A172 (cell line): ENCODE measurements at places on chromosomes 6 and 20. TPM values are rescaled to one million over a fixed set of nuclear protein-coding genes. Genes with fewer than 3 reads are reported as not detected.

DNA sequence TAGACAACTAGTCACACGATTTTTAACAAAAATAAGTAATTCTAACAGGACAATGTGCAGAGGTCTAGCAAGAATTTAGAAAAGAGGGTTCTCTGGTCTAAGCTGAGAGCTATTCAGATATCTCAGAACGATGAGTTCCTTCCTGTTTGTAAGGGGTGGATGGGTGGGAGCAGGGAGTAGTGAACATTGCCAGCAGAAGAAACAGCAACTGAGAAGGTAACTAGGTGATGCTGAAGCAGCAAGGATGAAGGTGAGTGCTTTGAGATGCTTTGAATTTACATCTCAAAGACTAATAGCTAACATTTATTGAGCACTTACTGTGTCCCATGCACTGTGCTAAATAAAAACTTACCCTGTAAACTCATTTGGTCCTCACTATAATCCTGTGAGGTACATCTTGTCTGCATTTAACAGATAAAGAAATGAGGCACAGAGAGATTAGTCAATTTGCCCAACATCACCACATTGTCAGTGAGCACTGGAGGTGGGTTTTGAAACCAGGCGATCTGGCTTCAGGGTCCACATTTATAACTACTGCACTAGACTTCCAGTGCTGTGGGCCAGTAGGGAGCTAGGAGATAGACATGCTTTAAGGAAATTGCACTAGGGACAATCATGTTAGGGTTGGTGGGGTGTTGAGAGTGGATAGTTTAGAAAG, 15.7 kb downstream of the BRD2 start:
- DNase-seq: no peak

DNA sequence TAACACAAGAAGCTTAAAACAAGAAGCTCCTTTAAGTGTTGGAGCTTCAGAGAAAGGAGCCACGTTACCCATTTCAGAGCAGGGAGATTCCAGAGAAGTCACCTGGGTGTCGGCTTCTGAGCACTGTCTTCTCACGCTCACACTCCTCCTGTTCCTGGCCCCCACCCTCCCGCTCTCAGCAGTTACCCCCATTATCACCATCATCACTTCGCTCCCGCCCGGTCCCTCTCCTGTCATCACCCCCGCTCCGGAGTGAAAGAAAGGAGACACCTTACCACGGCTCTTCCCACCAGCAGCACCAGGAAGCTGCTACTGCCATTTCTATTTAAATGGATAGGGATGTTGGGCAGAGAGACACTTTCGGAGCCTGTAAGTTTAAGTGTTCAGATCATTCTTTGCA, 123.9 kb downstream of the GMPR start:
- DNase-seq: no peak

DNA sequence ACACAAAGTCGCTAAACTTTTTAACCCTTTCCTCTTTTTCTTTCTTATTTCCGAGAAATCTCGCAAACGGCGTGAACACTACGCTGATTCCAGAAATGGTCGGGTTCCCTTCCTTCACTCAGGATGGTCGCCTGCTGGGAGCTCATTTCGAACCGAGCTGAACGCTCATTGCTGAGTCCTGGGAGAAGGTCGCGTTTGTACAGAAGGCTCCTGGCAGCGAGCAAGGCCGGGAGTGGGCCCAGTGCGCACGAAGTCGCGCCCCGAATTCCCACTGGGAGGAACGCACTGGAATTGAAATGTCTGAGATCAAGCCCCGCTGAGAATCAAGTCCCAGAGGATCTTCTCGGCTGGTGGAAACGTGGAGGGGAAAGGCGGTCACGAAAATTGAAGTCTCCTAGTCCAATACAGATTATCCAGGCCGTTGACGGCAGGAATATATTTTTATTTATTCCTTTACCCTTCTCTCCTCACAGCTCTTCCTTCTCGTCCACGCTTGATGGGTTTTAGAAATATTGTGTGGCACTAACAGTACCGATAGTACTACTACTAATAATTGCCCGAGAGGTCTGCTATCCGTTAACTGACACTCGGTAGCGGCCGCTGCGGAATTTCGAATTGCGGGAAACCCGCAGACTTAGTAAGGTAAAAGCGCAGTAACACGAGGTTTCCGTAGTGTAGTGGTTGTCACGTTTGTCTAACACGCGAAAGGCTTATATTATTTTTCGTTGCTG, 207.2 kb upstream of the ZNF184 start:
- no peak for DNase-seq

DNA sequence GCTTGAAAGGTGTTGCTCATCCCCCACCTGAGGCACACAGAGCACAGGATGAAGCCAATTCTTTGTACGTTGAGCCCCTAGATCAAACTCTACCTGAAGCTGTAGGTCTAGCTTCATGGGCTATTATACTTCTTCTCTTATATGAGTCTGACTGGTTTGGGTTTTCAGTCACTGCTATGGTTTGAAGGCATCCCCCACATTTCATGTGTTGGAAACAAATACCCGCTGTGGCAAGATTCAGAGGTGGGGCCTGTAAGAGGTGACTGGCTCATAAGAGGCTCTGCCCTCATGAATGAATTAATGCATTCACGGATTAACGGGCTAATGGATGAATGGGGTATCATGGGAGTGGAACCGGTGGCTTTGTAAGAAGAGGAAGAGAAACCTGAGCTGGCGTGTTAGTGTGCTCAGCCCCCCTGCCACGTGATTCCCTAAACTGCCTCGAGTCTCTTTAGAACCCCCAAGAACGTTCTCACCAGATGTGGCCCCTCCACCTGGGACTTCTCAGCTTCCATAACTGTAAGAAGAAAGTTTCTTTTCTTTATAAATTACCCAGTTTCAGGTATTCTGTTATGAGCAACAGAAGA, 39.2 kb downstream of the PREX1 start:
- no peak for DNase-seq

- no peak for DNase-seq
Measured at GRCh38 chr20:17161673-17162481, 65.0 kb upstream of the PCSK2 start.

- DNase-seq: no peak
Measured at GRCh38 chr20:61354901-61355495, 102.9 kb downstream of the CDH4 start.

GRCh38 chr6:6994796-6995195, 113.0 kb upstream of the RREB1 start:
- no peak for DNase-seq

GRCh38 chr6:71393981-71394432, 105.4 kb downstream of the OGFRL1 start:
- peak; percentile 60 for DNase-seq

DNA sequence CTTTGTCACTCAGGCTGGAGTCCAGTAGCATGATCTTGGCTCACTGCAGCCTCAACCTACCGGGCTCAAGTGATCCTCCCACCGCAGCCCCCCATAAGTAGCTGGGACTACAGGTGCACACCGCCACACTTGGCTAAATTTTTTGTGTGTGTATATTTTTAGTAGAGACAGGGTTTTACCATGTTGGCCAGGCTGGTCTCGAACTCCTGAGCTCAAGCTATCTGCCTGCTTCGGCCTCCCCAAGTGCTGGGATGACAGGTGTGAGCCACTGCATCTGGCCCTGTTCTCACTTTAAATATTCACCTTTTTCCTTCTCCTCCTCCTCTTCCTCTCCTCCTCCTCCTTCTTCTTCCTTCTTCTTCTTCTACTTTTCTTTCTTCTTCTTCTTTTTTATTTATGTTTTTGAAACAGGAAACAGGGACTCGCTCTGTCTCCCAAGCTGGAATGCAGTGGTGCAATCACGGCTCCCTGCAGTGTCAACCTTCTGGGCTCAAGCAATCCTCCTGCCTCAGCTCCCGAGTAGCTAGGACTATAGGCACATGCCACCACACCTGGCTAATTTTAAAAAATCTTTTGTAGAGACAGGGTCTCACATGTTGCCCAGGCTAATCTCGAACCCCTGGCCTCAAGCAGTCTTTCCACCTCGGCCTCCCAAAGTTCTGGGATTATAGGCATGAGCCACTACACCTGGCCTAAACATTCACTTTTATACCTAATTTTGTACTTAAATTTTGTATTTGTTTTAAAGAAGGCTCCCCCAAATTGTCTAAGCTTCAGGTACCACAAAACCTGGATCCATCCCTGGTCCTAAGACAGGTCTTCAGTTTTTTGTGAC, 47.2 kb upstream of the NCOA3 start:
- DNase-seq: no peak

DNA sequence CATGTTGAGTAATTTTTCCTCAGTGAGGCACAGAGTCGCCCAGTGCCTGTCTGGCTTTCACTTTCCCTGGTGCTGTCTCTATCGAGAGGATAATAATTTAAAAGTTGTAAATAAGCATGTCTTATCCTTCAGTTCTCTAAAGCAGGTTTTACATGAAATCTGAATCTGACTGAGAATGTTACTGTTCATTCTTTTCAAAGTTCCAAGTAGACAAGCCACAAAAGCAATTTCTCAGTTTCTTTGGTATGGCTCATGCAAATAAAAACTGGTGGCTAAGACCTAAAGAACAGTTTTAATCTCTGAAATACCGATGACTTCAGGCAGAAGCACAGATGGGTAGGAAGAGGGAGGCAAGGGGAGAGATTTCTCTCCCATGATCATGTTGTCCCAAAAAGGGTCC, 87.6 kb upstream of the GCM1 start:
- no peak for DNase-seq

DNA sequence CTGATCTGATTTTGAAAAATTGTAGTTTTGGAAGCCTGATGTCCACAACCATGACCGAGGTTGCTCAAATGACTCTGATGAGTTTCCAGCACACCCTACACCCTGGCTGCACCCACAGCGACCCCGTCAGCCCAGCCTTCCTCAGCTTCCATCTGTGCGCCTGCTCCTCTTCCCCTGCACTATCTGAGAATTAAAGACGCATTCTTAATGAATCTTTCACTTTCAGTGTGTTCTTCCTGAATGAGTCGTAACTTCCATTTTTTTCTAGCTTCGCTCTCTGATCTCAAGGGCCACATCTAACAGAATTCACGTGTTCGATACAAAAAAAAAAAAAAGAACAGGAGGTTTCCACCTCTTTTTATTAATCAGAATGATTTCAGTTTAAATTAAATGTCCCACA, 21.3 kb upstream of the RREB1 start:
- peak; percentile 19 for DNase-seq

- DNase-seq: no peak
Measured at GRCh38 chr6:70673054-70673453, 5.4 kb downstream of the SMAP1 start.

DNA sequence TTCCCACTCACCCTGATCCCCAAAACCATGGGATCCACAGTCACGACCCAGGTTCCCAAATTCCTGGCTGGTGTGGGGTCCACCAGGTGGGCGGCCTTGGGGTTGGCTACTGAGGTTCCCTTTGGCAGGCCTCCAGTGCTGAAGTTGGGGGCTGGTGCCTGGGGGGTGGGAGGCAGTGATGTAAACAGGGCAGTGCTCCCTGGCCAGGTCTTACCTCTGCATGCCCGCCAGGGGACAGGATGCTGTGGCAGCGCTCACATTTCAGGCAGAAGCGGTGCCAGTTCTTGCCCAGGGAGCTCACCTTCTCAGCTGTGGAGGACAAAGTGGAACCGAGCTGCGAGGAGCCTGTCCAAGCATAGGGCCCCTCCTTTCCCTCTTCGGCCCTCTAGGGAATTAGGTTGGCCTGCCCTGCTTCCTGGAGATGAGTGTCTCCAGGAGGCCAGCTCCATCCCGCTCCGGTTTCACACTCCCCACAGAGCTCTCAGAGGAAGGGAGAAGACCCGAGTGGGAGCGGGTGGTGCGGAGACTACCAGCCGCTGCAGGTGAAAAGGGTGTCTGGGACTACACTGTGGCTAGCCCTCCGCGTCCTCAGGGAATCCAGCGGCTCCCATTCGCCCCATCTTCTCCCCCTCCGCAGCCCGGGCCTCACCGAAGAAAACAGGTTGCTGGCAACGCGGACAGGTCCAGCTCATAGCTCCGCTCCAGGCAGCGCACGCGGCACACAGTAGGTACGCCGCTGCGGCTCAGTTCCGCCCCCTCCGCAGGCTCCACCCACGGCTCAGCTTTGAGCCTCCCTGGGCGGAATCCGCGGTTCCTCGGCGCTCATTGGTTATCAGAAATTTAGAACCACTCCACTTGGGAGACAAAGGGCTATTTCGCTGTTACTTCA, at the start of gene CRIP3:
CRIP3 (minus strand) TSS at position 726 of the 889 bp plus-strand sequence; CDS start at position 692, 34 bp downstream.
- peak; percentile 3 for DNase-seq

DNA sequence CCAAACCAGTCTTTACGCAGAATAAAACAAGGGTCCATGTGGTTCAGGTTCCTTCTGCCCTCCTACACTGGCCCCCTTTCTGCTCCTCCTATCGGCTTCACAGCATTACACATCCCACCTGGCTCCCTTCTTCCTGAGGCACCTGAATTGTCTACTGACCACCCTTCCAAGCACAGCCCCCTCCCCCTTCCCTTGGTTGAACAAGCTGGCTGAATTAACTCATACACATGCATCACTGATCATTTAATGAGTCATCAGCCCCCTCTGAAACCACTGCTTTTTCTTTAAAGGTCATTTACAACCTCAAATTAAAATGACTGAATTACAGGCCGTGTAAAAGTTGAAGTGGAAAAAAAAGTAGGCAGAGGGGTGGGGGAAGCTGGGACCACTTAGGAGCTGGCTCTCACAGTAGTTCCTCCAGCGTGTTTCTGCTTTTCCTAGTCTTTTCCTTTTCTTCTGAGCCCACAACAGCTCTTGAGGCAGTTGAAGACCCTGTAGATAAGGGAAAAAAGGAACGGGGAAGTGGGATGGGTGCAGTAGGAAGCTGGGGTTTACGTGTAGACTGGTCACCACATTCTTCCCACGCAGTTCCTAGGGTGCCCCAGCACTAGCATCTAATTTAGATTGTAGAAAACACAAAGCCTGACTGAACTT, 67.6 kb downstream of the FYN start:
- peak; percentile 48 for DNase-seq

DNA sequence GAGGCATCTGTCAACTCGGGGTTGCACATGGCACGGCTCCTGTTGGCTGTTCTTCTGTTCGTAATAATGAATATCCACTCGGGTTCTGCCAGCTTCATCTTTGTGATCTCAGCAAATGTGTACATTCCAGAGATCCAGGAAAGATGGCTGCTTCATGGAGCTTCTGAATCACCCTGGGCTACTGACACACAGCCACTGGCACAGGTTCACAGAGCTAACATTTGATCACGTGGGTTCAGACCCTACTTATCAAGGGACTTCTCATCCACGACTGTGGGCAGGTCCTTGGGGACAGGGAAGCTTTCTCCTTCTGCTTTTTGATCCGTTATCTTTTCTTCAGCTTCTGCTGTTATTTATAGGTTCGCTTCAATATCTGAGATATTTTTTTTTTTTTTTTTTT, 18.1 kb downstream of the PPP1R3G start:
- DNase-seq: no peak

PPIL6 gene
- total RNA-seq: 1.7 and 2.4 TPM in 2 replicates

CDSN gene
- not detected in 2 replicates for total RNA-seq

MICA gene
- 60.3 and 67.6 TPM in 2 replicates for total RNA-seq

GGTLC1 gene
- total RNA-seq: not detected in 2 replicates

SLC35B2 gene
- total RNA-seq: 112 and 137 TPM in 2 replicates
